ENCODE measurements at places on chromosomes 7 and 10.
A peak's percentile ranks its signal among the peaks of the same experiment; 100 is the strongest.

GRCh38 chr7:88759230-88760135 lies at the start of gene ZNF804B:
Gene ZNF804B (plus strand): TSS chr7:88759700. CDS start chr7:88759977, 277 bp downstream.
- peak; percentile 45 for DNase-seq

- DNase-seq = no peak
Observed at GRCh38 chr7:46581268-46581667, 660.2 kb upstream of the IGFBP3 start.

DNA sequence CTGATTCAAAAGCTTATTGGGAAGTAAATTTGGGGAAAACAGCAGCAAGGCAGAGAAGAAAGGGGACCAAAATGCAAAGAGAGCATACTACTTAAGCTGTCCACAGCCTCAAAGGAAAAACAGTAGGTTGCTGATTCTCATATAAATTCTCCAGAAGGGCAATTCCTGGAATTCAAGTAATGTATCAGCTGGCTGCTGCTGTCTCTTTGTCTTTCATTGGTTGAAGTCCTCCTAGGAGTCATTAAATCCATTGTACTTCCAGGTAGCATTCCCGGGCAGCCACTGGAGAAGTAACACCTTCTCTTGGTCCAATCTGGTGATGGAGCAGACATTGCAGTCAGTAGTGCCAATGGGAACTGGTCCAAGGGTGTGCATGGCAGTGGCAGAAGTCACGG lies 22.7 kb downstream of the BET1 start:
- DNase-seq = no peak

DNA sequence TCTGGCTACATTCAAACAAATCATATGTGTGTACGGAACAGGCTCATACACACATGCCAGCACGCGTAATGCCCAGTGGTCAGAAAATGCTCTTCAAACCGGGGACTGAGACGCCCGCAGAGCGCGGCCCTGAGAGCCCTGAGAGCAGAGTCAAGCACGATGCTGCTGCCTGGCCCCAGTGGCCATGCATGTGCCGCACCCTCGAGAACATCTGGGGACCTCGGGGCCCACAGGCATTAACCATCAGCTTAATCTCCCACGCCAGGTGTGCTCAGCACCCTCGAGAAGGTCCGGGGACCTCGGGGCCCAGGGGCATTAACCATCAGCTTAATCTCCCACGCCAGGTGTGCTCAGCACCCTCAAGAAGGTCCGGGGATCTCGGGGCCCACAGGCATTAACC lies 163.1 kb downstream of the PTPRN2 start:
- no peak for DNase-seq

- DNase-seq = no peak
Observed at GRCh38 chr10:13661256-13661655, 74.5 kb downstream of the PRPF18 start.

DNA sequence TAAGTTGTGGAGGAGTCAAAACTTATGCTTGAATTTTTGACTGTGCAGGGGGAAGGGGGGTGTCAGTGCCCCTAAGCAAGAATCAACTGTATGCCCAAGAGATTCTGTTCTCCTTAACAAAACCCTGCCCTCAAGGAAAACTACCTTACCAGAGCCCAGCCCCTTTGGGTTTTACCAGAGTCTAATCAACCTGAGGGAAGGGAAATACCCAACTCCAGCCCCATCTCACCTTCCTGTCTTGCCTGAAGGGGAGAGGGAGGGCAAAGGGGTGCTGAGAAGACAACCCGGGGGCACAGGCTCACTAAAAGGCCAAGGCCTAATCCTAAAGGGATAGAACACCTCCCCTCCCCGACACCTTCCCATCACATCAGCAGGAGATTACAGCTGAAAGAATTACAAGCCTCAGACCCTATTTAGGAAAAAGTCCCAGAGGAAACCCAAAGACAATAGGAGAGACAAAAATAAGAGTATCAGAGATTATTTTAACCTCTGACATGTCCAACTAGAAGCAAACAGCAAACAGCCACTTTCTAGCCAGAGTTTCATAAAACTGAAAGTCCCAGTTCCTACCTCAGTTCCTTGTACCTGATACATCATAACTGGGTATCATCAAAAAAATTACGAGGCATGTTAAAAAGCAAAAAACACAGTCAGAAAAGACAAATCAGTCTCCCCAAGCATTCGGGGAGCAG lies 26.8 kb upstream of the C7orf33 start:
- no peak for DNase-seq

GRCh38 chr10:44801383-44802327 lies 109.5 kb upstream of the TMEM72 start:
- no peak for DNase-seq

DNA sequence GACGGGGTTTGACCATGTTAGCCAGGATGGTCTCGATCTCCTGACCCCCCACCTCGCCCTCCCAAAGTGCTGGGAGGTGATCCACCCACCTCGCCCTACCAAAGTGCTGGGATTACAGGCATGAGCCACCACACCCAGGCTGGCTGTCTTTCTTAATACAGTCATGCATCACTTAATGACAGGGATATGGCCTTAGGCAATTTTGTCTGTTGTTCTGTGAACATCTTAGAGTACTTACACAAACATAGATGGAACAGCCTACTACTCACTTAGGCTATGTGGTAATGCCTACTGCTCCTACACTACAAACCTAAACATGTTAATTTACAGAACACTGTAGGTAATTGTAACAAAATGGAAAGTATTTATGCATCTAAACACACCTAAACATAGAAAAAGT lies 106.6 kb upstream of the KCNMA1 start:
- no peak for DNase-seq

GRCh38 chr7:129332254-129333035 lies 101.8 kb upstream of the STRIP2 start:
- DNase-seq = no peak

DNA sequence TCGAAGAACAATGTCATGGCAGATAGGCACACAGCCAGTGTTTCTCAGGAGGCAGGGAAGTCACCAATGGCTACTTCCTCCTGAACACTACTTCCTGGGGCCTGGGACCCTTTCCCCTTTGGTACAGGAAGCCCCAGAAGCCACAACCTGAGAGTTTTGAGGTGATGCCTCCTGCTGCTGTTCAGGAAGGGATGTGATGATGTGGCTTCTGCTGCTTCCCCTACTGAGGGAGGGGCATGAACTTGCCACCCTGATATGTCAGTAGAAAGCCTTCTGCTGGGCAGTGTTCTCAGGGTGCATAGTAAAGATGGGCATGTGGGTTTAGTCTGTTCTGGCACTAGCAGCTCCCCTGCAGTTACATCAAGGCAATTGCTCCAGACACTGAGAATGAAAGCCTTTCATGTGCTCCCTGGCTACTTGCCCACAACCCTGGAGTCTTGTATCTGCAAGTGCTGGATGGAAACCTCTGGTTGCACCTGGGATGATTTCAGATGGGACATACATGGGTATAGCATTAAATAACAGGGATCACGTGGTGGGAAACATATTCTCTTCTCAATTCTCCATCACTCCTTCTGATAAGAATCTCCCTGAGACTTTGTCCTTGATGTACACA lies 69.3 kb downstream of the ADRA2A start:
- DNase-seq = no peak

DNA sequence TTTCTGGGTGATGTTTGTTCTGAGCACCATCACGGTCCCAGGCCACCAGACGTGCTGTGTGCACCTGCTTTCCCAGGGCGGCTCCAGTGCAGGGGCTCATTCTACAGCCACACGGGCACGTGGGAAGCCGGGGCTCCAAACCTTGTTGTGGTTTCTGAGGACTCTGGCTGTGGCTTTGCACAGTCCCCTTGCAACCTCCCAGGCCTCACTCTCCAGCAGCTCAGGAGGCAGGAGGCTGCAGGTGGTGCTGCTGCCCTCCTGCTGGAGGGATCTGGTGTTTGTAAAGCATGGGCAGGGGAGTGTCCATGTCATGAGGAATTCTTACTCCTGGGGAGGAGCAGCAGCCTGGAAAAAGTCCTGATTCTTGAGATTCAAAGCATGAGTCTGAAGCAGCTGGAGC lies 54.3 kb downstream of the INSYN2A start:
- DNase-seq = no peak

GRCh38 chr7:38903057-38903456 lies 5.9 kb downstream of the VPS41 start:
- no peak for DNase-seq

Data from NCI-H526 (cell line).